ENCODE measurements at places on chromosomes 11 and 22.

DNA sequence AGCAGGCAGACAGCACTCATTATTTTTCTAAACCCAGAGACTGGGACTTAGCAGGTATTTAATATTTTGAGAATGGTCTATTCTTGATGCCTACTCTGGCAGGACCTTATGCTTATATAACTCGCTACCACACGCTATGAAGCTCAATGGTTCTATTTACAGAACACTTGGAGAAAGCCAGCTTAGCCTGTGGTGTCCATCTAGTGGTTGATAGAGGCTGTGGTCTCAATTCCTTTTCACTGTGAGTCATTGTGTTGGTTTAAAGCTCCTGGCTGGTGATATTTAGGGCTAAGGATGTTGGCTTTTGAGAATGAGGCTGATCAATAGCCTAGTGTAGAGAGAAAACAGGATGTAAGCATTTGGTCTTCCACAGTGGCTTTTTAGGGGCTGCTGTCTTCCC is 206.4 kb downstream of the DBX1 start:
- DNase-seq = no peak

- DNase-seq = no peak
Measured at GRCh38 chr11:44637487-44637886, 72.0 kb downstream of the CD82 start.

DNA sequence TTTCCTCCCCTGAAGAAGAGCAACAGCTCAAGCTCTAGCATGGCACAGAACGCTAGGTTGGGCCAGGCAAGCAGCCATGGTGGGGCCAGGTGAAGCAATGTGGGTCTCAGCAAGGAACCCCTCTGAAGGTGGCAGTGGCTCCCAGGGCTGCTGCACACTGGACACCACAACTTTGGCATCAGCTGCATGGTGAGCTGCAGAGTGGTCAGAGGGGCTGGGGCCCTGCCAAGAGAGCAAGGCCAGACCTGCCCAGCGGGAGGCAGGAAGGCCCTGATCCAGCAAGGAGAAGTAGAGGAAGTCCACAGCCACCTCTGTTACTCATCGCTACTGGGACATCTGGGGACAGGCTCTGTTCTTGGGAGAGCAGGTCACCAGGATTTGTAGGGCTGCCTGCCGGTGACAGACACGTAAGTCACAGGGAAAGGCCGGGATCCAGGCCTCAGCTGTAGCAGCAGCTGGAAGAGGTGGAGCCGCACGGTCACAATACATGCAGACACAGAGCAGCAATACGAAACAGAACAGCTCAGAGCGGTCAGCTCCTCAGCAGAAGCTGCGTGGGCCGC is 12.4 kb downstream of the CYB561A3 start:
- no peak for DNase-seq

DNA sequence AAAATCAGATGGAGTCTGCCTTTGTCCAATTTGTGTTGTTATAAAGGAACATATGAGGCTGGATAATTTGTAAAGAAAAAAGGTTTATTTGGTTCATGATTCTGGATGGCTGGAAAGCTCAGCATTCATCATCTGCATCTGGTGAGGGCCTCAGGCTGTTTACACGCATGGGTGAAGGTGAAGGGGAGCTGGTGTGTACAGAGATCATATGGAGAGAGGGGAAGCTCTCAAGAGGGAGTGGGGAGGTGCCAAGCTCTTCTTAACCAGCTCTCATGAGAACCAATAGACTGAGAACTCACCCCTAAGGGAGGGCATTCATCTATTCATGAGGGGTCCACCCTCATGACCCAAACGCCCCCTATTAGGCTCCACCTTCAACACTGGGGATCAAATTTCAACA is 40.0 kb downstream of the NEU3 start:
- no peak for DNase-seq

- DNase-seq = no peak
Measured at GRCh38 chr11:115325523-115325922, 178.7 kb downstream of the CADM1 start.
